Gastroesophageal sphincter (tissue), 4 donors: ENCODE measurements at places on chromosomes 6 and 20. TPM values are rescaled to one million over a fixed set of nuclear protein-coding genes. Genes with fewer than 3 reads are reported as not detected.

- ATAC-seq: no peak
Observed at GRCh38 chr6:42748203-42748898, 2.4 kb upstream of the TBCC start.

- no peak for ATAC-seq
Observed at GRCh38 chr20:23092384-23092756, 6.2 kb upstream of the CD93 start.

SNAP91 gene
- 7.5 TPM for total RNA-seq

- ATAC-seq: no peak
Observed at GRCh38 chr6:15037253-15037652, 208.6 kb upstream of the JARID2 start.
